ENCODE measurements at places on chromosomes 7 and 10. TPM values are rescaled to one million over a fixed set of nuclear protein-coding genes. Genes with fewer than 3 reads are reported as not detected.

Gene CALHM2
- 5.5 TPM for total RNA-seq

Gene MMP21
- total RNA-seq, result not detected

Gene SKIDA1
- total RNA-seq, result 1.5 TPM

Gene HYAL4
- not detected for total RNA-seq

Gene SYT15
- total RNA-seq, result 2.7 TPM

Gene SRRM3
- total RNA-seq, result 10.0 TPM

Gene HSPA12A
- 12.6 TPM for total RNA-seq

Gene OPALIN
- not detected for total RNA-seq

Gene COL13A1
- total RNA-seq, result 0.63 TPM

Gene SEPHS1
- 66.5 TPM for total RNA-seq

Gene METTL27
- total RNA-seq, result 11.5 TPM

Gene H2BK1
- total RNA-seq, result not detected

Gene PNLIP
- not detected for total RNA-seq

Gene GBX1
- total RNA-seq, result not detected

Gene GALNT17
- total RNA-seq, result not detected

Gene PSD
- 0.42 TPM for total RNA-seq

Gene OPN1SW
- not detected for total RNA-seq

Gene ADCY1
- 2.5 TPM for total RNA-seq

Gene HOXA1
- total RNA-seq, result 2.5 TPM

Gene ETV1
- 3.5 TPM for total RNA-seq

Gene PHYHIPL
- 0.31 TPM for total RNA-seq

Gene CYP2C9
- total RNA-seq, result 0.14 TPM

Gene CUL2
- 22.3 TPM for total RNA-seq

Gene ACBD7
- total RNA-seq, result 0.80 TPM

Gene ZNF488
- 13.3 TPM for total RNA-seq

Gene LRRD1
- not detected for total RNA-seq

Gene ANK3
- 0.18 TPM for total RNA-seq

Gene PARD3
- 71.0 TPM for total RNA-seq

Gene STEAP2
- total RNA-seq, result 4.7 TPM

Gene TLX1
- not detected for total RNA-seq

Gene PLA2G12B
- total RNA-seq, result not detected

Gene INMT
- total RNA-seq, result not detected

Gene OR13A1
- total RNA-seq, result not detected

Gene SPDYE5
- not detected for total RNA-seq

Gene ZNF862
- 2.2 TPM for total RNA-seq

Gene OR6V1
- not detected for total RNA-seq

Gene KDM7A
- 3.1 TPM for total RNA-seq

Gene TMEM243
- 27.4 TPM for total RNA-seq

Gene C7orf57
- 0.20 TPM for total RNA-seq

Gene GPR85
- not detected for total RNA-seq

Data from A549 treated with CORT108297 at 1 μM for 4 hours (cell line).